Neural progenitor cell (in vitro differentiated cells): ENCODE measurements at places on chromosomes 6 and 20. TPM values are rescaled to one million over a fixed set of nuclear protein-coding genes. Genes with fewer than 3 reads are reported as not detected.

DNA sequence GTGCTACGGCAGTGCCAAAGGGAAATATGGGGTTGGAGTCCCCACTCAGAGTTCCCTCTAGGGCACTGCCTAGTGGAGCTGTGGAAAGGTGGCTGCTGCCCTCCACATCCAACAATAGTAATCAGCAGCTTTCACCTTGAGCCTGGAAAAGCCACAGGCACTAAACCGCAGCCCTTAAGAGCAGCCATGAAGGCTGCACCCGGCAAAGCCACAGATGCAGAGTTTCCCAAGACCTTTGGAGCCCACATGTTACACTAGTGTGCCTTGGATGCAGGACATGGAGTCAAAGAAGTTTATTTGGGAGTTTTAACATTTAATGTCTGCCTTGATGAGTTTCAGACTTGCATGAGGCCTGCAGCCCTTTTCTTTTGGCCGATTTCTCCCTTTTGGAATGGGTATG, 91.4 kb upstream of the HSF2 start:
- no peak for DNase-seq

DNA sequence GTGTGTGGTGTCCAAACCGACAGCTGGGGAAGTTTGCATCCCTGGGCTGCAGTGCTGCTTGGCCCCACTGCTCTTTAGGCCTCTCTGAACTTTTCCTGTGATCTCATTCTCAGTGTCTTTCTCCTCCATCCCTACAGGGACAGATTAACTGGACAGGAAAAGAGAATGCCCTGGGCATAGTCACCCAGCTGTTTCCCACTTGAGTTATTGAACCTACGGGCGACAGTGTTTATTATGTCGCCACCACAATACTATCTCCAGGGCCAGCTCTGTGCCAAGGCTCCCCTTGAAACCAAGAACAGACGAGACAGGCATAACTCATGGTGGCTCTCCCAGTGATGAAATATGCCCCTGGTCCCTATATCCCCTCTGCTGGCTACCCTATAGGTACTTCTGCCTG, 147.8 kb upstream of the EPHA7 start:
- DNase-seq = no peak

GRCh38 chr20:1185316-1185741, 548 bp upstream of the TMEM74B start:
- DNase-seq = peak; percentile 65

Gene JPH2
- total RNA-seq = not detected in 2 replicates

DNA sequence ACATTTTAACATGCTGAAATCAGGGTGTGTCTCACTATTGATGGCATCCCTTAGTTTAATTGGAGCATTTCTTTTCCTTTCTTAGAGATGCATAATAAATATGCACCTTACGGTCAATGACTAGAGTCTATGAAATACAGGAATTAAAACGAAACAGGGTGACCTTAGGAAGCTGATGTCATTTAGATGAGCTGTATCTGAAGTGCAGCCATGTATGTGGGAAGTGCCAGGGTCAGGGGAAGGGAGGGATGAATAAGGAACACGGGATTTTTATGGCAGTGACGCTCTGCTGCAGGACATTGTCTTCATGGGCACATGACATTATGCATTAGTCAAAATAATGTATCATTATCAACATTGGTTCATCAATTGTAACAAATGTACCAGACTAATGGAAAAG, 84.0 kb downstream of the AGPAT4 start:
- no peak for DNase-seq

GRCh38 chr6:82144007-82144851, 103.3 kb downstream of the IBTK start:
- DNase-seq = peak; percentile 27

DNA sequence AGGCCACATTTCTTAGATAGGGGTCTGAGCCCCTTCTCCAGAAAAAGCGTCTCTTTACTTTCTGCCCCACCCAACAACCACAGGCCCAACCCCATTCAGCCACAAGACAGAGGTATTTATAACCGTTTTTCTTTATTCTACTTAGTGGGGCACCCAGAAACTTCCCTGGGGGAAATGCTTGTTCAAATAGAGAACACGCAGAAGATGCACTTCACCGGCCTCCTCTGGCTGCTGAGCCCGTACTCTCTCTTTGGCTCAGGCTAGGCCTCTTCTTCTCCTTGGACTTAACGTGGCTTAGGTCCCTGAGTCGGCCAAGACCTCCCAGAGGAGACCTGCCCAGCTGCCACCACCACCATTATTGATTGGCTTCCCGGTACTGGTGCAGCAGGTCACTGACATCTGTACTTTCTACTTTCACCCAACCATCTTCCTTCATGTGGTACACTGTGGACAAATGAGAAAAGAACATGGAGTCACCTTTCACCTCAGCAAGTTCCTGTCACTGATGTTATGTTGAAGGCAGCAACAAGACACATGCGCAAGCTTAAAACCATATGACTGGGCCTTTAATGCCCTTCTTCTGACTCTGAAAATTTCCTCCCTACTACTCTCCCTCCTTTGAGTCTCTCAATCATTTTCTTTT, 2.2 kb upstream of the TAP2 start:
- DNase-seq = no peak

GRCh38 chr6:89518352-89519055, 85.6 kb downstream of the ANKRD6 start:
- DNase-seq = no peak

Gene KCNK17
- total RNA-seq = 0.87 TPM in 1 of 2 replicates, not detected in the other

DNA sequence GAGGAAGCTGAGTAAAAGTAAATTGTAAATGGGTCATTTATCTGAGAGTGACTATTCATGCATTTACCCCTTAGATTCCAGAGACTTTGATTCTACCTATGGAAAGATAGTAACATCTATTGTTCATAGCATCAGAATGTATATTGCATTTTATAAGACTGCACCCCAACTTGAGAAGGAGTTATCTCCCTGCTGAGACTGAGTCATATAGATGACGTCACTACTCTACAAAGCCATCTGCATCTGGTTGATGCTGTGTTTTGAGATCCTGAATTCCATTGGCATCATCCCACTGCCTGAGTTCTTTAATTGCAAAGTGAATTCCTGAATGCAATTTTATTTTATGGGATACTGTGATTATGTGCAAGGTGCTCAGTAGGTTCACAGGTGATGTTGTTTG, 444.0 kb upstream of the SLC35B3 start:
- DNase-seq = no peak

- no peak for DNase-seq
Observed at GRCh38 chr6:36928547-36928918, 26.0 kb upstream of the PI16 start.

DNA sequence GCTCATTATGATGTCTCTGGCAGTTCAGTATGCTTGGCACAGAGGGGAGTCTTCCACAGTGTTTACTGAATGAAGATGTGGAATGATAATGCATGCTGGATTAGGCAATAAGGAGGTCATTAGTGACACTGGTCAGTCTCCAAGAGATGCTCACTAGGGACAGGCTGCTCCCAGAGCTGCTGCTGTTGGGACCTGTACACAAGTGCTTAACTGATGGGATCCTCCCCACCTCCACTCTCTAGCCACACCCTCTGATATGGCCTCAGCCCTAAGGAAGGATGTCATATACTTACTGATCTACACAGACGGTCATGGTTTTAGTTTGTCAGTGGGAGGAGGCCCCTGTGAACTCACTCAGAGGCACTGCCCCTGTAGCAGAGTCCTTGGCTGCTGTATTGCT, 73.4 kb downstream of the MYB start:
- no peak for DNase-seq

DNA sequence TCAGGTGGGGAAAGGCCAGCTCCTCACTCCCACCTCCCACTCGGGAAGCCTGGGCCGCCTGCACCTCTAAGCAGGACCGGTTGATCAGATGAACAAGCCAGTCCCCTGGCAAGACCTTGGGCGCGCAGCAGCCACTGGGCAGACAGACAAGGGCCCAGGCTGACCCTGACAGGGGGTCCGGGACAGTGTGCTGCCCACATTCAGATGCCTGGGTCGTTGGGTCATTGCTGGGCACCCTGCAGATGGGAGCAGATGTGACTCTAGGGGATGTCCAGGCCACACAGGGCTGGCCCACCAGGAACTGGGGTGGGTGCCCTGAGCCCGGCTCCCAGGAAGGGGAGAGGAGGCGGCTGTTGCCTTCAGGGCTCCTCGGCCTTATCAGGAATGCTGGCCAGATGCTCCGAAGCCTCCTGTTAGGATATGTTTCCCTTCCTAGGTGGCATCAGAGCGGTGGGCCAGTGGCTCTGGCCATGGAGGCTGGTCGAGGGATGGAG, 17.3 kb upstream of the FRMD1 start:
- no peak for DNase-seq

- DNase-seq = no peak
Observed at GRCh38 chr6:152426276-152426675, 210.9 kb downstream of the SYNE1 start.
